ENCODE measurements at places on chromosomes 1 and 21.

DNA sequence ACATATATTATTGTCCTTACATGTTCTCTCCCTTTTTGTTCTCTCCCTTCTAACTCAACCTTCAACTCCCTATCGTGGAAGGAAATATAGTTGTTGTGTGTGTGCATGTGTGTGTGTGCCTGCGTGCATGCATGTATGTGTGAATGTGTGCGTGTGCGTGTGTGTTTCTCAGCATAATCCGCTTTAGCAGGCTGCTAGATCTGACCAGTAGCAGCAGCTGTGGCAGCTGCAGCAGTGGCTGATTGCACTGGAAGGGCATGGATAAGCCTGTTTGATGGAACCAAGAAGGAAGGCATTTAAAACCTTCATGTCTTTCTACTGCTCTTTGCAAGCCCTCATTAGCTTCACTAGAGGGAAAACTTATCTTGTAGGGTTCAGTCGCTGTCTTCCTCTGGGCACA is 65.6 kb upstream of the IRF2BP2 start:
- DNase-seq: no peak

DNA sequence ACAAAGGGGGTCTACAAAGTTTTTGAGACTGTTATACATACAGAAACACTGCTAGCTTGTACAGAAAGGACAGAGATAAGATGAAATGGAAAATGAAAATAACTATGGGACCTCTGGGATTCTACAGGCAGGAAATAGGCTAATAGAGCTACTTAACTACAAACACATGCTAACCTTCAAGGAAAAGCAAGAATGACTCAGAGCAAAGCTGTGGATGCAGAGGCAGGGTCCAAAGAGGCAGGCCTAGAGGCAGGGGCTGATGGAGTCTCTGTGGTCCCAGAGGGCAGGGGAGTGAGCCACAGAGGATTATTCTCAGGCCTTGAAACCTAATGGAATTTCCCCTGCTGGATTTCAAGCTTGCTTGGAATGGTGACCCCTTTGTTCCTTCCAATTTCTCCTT is 18.7 kb upstream of the GOLT1A start:
- DNase-seq: no peak

- no peak for DNase-seq
Observed at GRCh38 chr1:32939655-32940371, 24.8 kb downstream of the RNF19B start.

GRCh38 chr21:38472412-38473108 is 25.7 kb downstream of the ERG start:
- no peak for DNase-seq

DNA sequence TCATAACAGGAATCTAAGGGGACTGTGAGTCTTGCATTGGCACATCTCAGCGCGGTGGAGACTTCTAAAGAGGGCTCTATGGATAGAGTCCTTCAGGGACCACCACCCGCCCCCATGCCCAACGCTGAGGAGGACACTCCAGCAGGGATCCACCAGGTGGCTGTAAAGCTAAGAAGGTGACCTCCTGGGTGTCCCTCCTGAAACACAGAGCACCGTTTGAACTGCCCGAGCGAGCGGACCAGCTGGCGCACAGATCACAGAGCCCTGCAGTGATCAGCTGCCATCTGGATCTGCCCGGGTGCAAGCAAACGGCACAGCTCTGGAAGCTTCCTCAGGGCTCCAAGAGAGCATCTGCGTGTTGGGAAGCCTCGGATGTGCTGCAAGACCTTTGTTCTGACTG is 51.3 kb upstream of the LYST start:
- no peak for DNase-seq

- DNase-seq: no peak
Observed at GRCh38 chr21:31265366-31266013, 78.6 kb downstream of the TIAM1 start.

GRCh38 chr1:204384636-204385352 is 25.1 kb upstream of the PLEKHA6 start:
- no peak for DNase-seq

DNA sequence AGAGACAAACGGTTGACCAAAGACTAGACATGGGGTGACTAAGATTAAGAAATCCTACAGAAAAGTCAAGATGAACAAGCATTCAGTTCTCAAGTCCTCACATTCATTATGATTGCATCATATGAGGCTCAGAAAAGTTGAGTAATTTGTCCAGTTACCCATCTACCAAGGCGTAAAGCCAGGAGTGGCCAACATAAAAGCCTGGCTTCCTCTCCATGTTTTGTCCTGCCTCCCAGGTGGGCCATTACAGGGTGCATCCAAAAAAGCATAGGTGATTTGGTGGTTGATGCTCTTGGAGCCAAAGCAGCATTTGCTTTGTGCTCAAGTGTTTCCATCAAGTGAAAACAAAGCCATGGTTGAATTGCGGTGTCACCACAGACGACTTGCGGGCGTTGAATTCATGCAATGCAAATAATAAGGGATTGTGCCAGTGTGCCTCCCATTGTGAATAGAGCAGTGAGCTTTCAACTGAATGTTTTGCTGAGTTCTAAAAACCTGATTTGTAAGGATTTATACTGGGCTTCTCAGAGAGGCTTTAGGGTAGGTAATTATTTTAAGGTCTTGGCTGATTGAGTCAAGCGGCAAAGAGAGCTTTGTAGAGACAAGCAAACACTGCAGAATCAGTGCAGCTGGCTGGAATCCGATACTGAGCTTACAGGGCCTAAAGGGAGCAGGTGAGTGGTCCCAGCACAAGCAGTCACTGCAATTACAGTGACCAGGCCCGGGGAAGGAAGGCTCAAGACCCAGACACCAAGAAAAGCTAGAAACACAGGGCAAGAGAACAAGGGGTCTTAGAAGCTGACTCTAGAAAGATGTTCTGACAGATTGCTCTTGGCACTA is 54.1 kb downstream of the KCNJ15 start:
- DNase-seq: no peak

DNA sequence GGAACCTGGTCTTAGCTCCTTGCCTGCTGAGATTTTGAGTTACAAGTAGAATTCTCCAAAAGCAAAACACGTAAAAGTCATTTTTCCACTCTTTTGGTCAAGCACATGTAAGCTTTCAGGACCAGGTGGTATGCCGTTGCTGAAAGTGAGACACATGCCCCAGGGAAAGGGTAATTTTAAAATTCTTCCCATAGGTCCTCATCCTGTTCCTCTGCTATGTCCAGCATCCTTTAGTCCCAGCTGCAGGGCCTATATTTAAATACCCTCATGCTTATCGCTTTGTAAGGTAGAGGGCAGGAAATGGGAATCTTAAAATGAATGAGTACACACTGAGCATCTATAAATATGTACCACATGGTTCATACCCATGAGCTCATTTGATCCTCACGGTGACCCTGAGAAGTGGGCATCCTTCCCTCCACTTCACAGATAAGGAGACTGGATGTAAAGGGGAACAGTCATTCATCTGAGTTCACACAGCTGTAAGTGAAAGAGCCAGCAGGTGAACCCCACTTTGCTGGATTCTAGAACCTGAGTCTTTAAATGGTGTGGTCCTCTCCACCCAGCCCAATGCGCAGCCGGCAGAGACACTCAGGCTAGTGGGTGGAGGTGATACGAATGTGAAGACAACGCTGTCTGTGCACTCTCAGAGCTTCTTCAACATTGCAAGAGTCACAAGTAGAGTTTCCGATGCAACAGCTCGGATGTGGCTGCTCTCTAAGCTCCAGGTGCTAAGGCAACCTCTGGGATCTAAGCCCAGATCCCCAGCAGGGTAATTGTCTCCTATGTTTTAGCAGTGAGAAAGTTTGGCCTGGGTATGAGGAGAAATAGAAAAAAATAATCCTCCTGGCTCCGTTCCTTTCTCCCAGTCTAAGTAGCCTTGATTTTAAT is 163.5 kb downstream of the PLXNA2 start:
- DNase-seq: no peak

DNA sequence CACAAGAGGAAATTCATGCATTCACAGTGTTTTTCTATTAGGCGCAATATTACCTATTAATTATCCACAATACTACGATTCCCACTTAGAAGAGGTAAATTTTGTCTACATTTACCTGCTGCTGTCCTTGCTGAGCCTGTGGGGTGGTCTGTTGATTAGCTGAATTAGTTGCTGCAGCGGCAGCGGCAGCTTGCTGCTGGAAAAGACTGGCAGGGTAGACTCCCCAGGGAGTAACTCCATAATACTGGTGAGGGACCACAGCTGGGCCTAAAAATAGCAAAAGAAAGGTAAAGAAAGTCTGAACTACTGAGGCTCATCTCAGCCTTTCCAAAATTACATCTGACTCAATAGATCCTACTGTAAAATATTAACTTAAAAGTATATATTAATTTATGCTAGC is 66.0 kb upstream of the SDC3 start:
- DNase-seq: no peak

DNA sequence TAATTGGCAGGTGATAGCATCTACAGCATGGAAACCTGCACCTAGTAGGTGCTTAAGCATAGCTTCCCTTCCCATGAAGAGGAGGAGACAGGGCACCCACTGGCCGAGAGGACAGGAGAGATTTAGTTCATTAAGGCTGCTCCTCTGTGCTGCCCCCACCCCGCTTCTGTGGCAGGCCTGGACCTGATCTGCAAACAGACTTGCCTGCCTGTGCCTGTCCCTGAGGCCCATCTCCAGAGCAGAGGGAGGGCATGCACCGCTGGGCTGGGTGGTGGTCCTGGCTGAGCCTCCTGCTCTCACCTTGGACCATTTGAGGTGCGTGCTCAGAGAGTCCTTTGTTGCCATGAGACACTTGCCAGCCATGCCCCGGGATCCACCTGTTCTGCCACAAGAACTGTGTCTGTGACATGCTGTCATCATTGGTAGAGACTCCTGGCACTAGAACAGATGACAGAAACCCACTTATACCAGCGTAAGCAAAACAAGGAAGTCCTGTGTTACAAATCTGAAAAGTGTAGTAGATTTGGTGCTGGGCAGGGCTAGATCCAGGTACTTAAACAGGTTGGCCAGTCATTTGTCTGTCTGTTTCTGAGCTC is 55.6 kb downstream of the PTPRF start:
- no peak for DNase-seq

- no peak for DNase-seq
Observed at GRCh38 chr1:203473781-203474305, 1.8 kb upstream of the PRELP start.

DNA sequence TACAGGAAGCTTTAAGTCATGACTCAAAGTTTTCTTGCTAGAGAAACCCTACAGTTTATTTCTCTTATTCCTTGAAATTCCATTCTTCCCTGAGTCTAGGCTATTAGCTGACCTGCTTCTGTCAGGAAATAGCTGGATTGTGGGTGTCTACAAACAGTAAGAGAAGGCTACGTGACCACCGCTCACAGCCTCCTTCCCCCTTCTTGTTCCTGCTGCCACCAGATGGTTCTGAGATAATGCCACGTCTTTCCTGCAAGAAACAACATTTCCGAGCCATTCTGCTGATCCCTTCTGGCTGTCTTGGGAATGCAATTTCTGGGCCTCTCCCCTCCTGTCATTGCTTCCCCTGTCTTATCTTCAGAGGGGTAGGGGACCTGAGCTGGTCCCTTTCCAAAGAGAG is 128.9 kb upstream of the SGIP1 start:
- no peak for DNase-seq

GRCh38 chr1:245361065-245361464 is 206.3 kb downstream of the KIF26B start:
- no peak for DNase-seq

GRCh38 chr1:163561580-163562295 is 240.0 kb downstream of the NUF2 start:
- DNase-seq: no peak

- no peak for DNase-seq
Observed at GRCh38 chr1:192100686-192101468, 57.4 kb upstream of the RGS18 start.

DNA sequence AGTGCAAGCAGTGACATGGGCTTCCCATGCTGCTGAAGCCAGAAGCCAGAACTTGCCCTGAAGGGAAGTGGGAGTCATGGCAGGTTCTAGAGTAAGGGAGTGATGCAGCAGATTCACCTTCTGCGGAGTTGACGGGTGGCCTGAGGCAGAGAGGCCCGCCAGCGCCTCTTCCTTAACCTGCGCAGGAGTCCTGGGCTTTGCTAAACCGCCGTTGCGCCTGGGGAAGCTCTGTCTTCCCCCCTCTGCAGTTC is 67.3 kb downstream of the OBSCN start:
- DNase-seq: no peak

DNA sequence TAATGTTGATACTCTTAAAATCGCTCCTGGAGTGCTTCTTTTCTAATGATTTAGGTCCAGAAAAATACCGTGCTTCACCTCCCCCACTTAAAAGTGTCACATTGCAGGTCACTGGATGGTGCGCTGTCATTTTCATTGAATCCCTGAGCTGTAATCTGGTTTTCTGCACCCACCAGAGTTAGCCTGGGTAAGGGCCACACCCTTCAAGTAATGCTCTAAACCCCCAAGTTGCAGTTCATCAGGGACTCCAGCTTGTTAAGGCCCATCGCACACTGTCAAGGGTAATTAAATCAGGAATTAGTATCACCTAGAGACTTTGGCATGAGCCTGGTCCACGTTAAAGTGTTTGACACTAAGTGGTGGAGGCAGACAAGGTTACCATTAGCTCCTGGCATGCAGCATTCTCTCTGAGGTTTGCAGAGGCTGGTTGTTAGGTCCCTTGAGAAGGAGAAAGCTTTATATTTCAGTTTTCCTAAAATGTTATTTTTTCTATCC is 34.0 kb downstream of the ASTN1 start:
- DNase-seq: no peak

- DNase-seq: no peak
Observed at GRCh38 chr1:112950426-112950825, 5.6 kb downstream of the SLC16A1 start.

GRCh38 chr1:24391882-24392603 is 21.5 kb downstream of the STPG1 start:
- DNase-seq: no peak

- no peak for DNase-seq
Observed at GRCh38 chr1:115958866-115959265, 17.4 kb upstream of the SLC22A15 start.

DNA sequence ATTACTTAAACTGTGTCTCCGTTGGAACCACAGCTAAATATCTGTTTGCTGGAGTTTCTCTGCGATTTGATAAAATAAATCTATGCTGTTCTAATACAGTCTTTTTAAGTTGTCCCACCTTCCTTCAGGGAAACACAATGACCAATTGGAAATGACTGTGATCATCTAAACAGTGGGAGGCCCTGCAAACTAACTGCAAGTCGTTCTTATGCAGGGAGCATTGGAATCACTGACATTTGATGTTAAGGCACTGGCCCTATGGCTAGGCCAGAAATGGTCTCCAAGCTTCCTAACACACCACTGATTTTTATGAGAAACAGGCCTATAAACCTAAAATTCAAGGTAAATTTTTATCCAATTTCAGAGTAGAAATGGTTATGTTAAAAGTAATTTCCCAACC is 645.2 kb downstream of the LMO4 start:
- DNase-seq: no peak

- DNase-seq: peak; percentile 45
Observed at GRCh38 chr1:207077470-207078377, 10.9 kb upstream of the C4BPB start.

- DNase-seq: no peak
Observed at GRCh38 chr21:46636550-46637285, 1.2 kb downstream of the PRMT2 start.

DNA sequence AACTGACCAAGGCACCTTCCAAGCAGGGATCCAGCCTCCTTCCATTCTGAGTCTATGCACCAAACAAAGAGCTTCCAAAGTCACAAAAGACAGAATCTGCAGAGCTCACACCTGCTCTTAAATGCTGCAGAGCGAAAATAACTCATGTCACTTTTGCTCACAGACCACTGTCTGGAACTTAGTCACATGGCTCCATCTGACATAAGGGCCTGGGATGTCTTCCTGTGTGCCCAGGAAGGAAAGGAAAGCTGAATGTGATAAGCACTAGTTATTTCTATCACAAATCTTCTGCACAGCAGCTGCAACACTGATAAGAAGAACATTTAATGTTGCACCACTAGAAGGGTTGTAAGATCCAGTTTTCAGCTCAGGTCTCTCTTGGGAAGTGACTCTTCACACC is 39.5 kb upstream of the SGIP1 start:
- no peak for DNase-seq
